Esophagus muscularis mucosa (tissue), 4 donors: ENCODE measurements at places on chromosomes 6 and 20. TPM values are rescaled to one million over a fixed set of nuclear protein-coding genes. Genes with fewer than 3 reads are reported as not detected.

DNA sequence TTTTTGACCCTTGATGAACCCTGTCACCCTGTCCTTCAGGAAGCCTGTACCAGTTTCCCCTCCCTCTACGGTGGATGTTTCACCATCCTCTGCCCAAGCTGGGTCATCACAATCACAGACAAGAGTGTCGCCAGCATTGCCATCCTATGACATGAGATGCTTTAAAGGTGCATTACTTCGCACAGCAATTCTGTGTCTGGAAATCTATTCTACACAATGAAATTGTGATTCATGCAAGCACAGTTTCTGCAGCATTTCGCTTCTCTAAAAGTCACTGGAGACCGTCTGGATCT, 2.5 kb upstream of the ULBP2 start:
- no peak for DNase-seq

GRCh38 chr6:34142061-34142998, 3.6 kb downstream of the GRM4 start:
- DNase-seq, result no peak

- peak; percentile 84 for DNase-seq
Observed at GRCh38 chr6:2558098-2558680, 192.5 kb downstream of the MYLK4 start.

DNA sequence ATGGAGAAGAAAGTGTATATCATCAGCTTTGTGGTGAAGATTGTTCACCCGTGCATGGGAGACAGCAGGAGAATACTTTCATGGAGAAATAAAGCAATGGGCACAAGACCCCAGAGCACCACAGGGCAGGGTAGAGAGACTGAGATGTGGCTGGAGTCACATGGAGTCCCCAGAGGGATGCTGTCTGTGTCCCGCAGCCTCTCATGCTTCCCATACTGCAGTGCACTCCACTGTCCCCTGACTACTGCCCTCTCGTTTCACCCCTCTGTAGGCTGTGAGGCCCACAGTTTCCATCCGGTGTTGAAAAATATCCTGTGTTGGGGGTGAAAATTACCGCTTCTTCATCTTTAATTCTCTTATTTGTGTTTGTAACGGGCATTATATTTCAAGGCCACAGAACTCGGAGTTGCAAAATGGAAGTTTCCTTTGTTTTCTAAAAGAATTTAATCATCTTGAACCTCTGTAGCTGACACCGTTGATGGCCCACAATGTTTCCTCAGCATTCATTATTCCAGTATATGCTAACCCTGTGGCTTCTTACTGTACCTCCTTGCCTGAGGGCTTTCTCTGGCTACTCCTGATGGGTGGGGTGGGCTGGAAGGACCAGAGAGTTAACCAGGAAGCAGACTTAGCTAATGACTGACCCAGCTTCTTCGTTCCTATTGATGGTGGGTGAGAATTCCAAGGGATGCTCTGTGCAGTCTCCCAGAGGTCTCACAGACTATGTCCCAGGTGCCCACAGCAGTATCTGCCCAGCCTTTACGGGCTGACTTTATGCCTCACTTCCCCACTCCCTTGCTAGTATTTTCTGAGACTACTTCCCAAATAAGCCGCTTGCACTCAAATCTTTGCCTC, 51.7 kb downstream of the PROKR2 start:
- DNase-seq, result no peak

DNA sequence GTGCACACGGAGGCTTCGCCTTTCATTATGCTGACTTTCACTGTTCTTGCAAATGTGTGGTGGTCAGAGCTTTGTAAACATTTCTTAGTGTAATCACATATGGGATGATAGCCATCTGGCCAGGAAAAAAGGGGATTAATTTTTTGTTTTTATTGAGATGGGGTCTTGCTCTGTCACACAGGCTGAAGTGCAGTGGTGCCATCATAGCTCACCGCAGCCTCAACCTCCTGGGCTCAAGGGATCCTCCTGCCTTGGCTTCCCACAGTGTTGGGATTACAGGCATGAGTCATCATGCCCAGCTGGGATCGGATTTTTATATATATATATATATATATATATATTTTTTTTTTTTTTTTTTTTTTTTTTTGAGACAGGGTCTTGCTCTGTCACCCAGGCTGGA, 11.0 kb upstream of the TIAM2 start:
- DNase-seq, result no peak

GRCh38 chr6:31130751-31131150, 8.1 kb downstream of the PSORS1C2 start:
- no peak for DNase-seq

EFCAB8 gene
- total RNA-seq, result 0.17 TPM

PRRT1 gene
- total RNA-seq, result 4.2 TPM

DNA sequence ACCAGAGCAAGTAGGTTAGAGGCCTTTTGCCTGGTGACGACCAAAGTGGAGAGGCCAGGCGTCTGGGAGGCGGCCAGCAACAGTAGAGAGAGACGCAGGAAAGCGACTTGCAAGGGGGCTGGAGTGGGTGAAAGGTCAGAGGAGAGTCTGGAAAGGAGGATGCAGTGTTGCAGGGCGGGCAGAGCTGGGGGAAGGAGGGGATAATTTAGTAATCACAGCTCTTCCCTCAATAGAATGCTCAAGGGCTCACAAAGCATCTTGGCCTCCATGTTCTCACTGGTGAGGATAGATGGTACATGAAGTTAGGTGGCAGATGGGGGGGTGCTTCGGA, 25.2 kb downstream of the TCF15 start:
- no peak for DNase-seq

MACROD2 gene
- total RNA-seq, result 3.6 TPM

DNA sequence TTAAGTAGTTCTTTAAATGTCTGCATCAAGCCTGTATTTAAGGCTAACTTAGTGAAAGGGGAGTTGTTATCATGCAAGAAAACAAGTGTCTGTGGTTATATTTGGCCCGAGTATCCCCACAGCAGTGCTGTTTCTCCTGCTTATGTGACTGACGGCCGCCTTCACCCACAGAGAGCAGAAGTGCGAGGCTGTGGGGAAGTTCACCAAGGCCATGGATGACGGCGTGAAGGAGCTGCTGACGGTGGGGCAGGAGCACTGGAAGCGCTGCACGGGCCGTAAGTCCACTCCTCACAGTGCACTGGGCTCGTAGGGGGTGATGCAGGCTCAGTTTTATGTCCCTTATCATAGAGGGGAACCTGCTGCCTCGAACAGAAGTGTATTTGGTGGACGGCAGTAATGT, 53.2 kb upstream of the SYNJ2 start:
- no peak for DNase-seq

ADAM33 gene
- 45.4 TPM for total RNA-seq

DNA sequence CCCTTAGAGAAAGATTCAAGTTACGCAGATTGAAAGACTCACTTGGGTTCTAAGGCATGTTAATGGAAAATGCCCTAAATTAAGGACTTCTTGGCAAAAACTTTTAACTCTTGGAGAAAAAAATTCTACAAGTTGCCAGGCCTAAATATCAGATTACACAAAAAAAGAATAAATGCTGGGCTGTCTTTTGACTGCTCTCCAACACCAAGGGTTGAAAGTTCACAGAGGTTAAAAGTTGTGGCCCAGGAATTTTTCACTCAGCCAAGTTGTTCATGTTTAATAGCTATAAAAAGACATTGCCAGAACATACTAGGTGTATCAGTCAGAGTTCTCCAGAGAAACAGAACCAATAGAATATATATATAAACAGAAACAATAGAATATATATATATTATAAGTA, 268.4 kb upstream of the PRND start:
- DNase-seq, result no peak

- DNase-seq, result no peak
Observed at GRCh38 chr6:44527181-44527580, 139.7 kb downstream of the CDC5L start.

- DNase-seq, result no peak
Observed at GRCh38 chr6:130981409-130981808, 81.6 kb downstream of the EPB41L2 start.

PRSS35 gene
- total RNA-seq, result not detected

SCUBE3 gene
- total RNA-seq, result 8.0 TPM
